ENCODE measurements at places on chromosomes 6 and 20. TPM values are rescaled to one million over a fixed set of nuclear protein-coding genes. Genes with fewer than 3 reads are reported as not detected.
A peak's percentile ranks its signal among the peaks of the same experiment; 100 is the strongest.

Gene SGK2
- total RNA-seq: 0.25 TPM

Gene SLC35F1
- not detected for total RNA-seq

DNA sequence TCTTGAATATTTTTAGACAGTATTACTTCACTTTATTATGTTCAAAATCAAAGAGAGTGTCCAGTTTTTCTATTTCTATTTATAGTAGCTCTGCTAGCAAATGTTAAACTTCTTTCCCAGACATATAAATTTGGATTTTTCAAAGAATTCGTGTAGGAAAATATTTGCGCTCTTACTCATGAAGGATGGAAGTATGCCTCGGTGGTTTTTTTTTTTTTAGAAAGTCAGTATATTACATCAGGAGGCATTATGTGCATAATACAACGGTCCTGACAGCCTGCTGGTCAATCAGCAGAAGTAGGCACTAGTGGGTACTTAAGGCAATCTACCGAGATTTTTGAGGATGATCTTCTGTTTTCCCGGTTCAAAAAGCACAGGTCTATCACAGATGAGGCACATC is 249.3 kb downstream of the TBX18 start:
- H3K4me3 ChIP-seq: no peak overlapping the region
- no peak for DNase-seq
- no peaks in the 10 kb centered on the region for H3K36me3 ChIP-seq
- H3K4me1 ChIP-seq: no peaks in the 10 kb centered on the region
- no peak overlapping the region for H3K27ac ChIP-seq

DNA sequence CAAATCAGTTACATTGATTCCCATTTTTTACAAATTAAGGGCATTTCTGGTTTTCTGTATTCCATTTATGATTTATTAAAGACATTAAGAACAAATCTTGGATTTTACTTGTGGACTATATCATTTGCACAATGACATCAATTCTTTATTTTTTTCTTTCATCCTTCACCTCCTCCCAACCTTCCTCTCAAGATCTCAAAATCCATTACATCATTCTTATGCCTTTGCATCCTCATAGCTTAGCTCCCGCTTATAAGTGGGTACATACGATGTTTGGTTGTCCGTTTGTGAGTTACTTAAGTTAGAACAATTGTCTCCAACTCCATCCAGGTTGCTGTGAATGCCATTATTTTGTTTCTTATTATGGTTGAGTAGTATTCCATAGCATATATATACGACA is 752.8 kb downstream of the CD109 start:
- no peak overlapping the region for H3K4me3 ChIP-seq
- H3K4me1 ChIP-seq: no peaks in the 10 kb centered on the region
- no peaks in the 10 kb centered on the region for H3K36me3 ChIP-seq
- no peaks in the 10 kb centered on the region for H3K27me3 ChIP-seq

- DNase-seq: no peak
- no peak overlapping the region for H3K4me3 ChIP-seq
Measured at GRCh38 chr6:117613920-117614560, 11.7 kb upstream of the GOPC start.

DNA sequence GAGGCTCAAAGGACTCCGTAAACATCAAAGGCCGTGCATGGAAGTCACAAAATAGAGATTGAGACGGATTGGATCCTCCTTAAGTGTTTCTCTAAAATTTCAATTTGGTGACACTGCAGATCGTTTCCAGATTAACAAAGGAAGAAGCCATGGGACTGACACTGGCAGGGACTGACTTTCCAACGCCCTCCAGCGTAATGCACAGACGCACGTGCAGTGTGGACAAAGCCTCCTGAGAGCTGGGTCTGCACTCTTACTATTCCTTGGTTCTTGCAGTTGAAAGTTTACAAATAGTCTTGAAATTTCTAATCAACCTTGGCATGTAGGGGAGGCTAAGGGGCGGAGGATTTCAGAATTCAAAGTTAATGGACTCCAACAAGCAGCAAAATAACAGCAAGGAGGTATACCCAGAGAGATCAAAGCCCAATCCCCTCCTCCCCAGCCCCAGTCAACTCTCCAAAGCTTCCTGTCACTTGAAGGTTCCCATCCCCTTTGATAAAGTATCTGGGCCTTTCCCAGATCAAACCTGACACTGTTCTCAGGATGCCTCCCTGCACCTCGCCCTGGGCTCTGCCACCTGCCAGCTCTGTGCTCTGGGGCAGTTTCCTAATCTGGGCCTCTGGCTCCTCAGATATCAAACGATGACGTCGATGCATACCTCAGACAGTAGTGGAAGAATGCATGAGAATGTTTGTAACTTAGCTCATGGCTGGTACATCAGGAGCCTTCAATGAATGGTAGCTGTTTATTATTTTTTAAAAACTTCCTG is 106.5 kb upstream of the TRAF3IP2 start:
- H3K27ac ChIP-seq: peak overlapping the region; percentile 78
- H3K27me3 ChIP-seq: no peaks in the 10 kb centered on the region
- DNase-seq: no peak
- peaks cover 86% of the 10 kb centered on the region for H3K36me3 ChIP-seq
